Ovary (tissue), 10 donors: ENCODE measurements at places on chromosomes 16 and 17. TPM values are rescaled to one million over a fixed set of nuclear protein-coding genes. Genes with fewer than 3 reads are reported as not detected.

SEPTIN1 gene
- 7.6 TPM for total RNA-seq

DNA sequence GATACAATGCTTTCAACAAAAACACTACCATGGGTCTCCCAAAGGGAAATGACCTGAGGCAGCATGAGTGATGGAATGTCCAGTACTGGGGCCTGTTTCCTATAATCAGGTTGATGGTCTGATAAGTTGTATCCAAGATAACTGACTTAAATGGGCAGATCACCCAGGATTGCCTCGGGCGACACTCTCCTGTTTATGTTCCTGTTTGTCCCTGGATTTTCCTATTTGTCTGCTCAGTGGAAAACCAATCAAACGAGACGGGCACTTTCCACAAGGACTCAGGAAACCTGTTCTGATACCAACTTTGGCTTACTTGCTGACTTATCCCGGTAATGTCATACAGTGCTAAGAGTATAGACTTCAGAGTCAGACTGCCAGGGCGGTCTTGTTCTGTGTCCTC lies 27.4 kb downstream of the USP43 start:
- no peak for DNase-seq

DNA sequence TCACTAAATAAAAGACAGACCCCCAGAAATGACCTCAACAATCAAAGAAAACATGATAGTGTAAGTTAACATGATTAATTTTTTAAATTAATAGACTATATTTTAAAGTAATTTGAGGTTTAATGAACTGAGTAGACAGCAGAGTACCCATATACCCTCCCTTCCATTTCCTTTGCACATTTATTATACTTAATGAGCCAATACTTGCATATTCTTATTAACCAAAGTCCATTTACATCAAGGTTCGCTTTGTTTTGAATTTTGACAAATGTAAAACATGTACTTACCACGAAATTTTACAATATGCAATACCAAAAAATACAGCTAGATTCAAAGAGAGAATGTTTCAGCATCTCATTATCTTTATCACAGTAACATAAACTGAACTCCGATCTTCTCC lies 72.7 kb downstream of the KANSL1 start:
- DNase-seq = no peak

DNA sequence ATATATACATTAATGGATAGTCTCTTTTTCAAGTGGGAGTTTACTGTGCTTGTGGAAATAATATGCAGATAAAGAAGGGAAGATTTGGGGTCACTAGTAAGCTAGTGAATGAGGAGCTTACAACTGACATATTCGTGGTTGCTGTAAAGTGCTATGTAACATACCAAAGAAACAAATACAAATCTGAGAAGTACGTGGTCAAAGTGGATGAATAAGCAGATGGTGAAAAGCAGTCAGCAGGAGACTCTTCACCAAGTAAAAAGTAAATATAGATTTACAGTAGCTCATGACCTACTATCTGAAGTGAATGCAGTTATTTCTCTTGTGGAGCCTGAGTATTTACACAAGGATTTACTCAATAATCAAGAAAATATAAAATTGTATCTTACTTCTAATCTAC lies 136.6 kb upstream of the ELAC2 start:
- DNase-seq = no peak

DNA sequence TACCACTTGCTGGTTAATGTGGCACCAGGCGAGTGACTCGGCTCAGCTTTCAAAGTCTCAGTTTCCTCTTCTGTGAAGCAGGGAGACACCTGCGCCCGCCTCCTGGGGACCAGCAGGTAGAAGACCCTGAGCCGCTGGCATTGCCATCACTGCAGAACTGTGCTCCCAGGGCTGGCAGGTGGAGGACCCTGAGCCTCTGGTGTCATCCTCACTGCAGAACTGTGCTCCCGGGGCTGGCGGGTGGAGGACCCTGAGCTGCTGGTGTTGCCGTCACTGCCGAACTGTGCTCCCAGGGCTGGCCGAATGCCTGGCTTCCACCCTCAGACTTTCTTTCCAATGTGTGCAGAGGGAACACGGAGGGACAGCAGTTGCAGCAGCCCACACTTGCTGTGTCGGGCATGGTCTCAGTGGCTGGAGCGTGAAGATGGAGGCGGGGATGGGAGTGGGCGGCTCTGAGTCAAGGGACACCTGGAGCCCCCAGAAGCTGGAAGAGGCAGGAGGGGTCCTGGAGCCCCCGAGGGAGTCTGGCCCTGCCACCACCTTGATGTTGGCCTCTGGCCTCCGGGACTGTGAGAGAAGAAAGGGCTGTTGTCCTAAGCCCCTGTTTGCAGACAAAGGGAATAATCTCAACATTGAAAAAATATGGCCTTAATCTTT lies 75.8 kb upstream of the METTL9 start:
- no peak for DNase-seq

GRCh38 chr17:71764505-71764904 lies 356.3 kb upstream of the SOX9 start:
- DNase-seq = no peak

DNA sequence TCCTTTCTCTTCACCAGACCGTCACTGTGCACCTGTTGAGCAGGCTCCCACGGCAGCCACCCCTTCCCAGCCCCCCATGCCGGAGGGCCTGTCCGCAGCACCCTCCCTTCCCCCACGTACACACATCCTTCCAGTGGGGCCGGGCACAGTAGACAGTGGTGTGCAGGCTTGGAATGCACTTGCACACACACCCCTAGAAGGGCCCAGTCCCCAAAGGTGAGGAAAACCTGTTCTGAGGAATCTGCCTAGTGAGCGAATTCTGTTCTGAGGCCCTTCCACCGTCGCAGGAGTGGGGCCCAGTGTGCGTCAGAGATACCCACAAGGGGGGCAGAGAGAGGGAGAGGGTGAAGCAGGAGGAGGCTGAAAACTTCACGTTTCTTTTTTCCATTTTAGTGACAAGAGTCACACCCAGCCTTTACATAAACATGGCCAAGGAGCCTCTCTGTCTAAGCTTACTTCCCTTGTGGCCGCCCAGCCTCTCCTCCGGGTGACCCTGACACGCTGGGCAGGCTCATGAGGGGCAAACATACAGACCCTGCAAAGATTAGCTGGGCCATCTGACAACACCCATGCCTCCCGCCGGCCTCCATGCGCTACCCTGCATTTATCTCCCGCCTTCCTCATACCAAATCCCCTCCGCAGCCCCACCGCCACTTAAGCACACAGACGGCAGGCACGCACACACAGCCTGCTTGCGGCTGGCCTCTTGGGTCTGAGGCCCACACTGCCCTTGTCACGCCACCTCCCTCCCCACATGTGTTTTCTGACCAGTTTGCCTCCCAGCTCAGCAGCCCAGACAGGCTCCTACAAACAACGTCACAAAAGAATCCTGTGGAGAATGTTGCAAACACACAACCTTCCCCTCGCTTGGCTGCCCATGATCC lies 1.8 kb downstream of the ZBTB4 start:
- DNase-seq = peak; percentile 48

CCDC102A gene
- 11.9 TPM for total RNA-seq
